ENCODE measurements at places on chromosomes 7 and 10.

- DNase-seq = peak; percentile 68
Observed at GRCh38 chr10:73744664-73744975, 448 bp downstream of the SEC24C start.

DNA sequence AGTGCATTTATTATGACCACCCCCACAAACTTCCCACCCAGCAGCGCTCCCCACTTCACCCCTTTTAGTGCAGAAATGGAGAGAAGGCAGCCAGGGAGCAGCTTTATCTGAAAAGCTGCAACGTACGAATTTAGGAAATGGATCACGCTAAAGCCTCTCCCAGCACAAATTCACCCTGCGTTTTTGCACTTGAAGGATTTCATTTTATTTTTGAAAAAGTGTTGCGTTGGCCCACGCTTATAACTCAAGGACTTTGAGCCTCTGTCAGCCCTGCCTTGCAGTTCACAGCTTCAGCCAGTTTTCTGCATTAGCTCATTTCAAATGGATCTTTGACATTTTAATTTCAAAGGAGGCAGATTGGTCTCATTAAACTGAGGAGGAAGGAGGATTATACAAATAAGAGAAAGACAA lies 556.1 kb downstream of the KCNMA1 start:
- DNase-seq = no peak

- no peak for DNase-seq
Observed at GRCh38 chr10:17161775-17162174, 32.2 kb upstream of the CUBN start.

- no peak for DNase-seq
Observed at GRCh38 chr10:104578671-104579070, 62.4 kb upstream of the SORCS3 start.

DNA sequence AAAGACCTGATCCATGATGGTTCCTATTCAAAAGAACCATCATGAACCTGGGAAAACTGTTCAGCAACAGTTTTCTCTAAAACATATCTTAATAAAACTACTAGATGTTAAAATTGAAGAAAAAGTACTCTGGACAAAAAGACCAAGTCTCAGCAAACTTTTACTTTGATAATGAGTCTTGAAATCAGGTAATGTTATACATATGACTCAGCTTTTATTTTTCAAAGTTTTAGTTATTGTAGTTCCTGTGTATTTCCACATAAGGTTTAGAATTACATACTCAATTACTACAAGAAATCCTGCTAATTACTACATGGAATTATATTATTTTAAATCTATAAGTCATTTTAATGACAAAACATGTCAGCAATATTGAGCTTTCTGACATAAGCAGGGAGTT lies 42.2 kb downstream of the ZNF33B start:
- DNase-seq = no peak

- no peak for DNase-seq
Observed at GRCh38 chr7:92436612-92437445, 10.5 kb upstream of the GATAD1 start.

Measured in natural killer cell treated with Interleukin-12 subunit alpha and Interleukin-12 subunit beta and Interleukin-15 and Interleukin-18, amount 100 ng/mL, for 72 hours (primary cell).